ENCODE measurements at places on chromosomes 7 and 10.

DNA sequence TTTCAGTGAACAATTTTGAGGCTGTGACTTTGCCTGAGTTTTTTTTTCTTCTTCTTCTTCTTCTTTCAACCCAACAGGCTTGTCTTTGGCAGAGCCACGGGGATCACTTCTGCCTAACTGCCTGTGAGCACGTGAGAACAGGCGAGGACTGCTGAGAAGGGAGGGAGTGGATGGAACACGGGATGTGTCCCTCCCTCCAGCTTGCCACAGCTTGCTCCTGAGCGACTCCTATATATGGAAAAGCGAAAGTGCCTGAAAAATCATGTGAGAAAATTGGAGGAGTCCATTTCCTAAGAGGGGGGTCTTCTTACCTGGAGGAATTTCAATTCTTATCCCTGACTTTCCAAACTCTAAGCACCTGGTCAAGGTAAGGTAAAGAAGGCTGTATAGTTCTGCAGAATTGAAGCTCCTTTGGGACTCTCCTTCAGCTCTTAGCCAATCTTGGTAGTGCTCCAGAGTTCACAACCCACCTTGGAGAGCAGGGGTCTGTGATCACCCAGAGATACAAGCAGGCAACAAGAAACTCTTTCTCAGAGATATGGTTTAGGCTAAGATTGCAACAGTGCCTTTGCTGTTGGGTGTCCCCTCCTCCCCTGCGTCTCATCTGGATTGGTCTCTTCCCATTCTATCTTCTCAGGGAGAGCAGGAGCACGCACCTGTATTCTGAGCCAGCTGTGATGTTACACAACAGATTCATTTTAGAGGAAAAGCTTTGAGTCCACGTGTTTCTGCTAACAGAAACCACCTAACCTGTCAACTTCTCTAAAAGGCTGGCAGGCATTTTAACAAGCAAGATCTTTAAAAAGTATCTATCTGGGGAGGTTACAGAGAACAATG, at the start of gene MAT1A:
Gene MAT1A, minus strand, starts transcription at position 208 of the 837 bp plus-strand sequence. CDS start 235 bp downstream, outside the sequence.
- no peak for DNase-seq

- DNase-seq: no peak
Measured at GRCh38 chr10:121577568-121577967, 20.7 kb downstream of the FGFR2 start.

- no peak for DNase-seq
Measured at GRCh38 chr7:116551692-116552091, 26.9 kb downstream of the CAV1 start.

DNA sequence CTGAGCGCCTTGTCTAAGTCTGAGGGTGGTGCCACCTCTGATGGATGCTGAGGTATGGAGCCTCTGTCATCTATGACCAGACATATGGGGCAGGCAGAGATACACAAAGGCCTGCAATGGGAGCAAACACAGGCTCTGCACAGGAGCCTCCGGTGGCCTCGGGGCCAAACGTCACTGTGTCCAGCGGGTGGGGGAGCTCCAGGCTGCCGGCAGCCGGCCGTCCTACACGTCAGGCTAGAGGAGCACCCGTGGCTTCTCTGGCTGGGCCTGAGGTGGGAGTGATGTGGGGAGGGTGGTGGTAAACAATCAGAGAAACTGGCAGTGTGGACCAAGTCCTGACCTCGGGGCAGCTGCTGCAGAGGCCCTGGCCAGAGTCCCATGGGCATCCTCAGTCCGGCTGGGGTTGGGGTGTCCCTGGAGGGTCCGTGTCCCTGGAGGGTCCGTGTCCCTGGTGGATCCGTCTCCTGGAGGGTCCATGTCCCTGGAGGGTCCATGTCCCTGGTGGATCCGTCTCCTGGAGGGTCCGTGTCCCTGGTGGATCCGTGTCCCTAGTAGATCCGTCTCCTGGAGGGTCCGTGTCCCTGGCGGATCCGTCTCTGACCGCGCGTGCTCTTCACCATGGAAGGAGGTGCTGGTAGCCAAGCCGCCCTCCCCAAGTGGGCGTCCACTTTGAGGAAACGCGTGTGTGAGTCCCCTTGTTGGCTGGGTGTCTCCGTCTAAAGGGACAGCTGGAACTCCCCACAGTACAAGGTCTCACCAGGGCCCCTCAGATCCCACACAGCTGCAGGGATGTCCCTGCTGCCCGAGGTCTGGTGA, 24.2 kb upstream of the FAM20C start:
- no peak for DNase-seq

DNA sequence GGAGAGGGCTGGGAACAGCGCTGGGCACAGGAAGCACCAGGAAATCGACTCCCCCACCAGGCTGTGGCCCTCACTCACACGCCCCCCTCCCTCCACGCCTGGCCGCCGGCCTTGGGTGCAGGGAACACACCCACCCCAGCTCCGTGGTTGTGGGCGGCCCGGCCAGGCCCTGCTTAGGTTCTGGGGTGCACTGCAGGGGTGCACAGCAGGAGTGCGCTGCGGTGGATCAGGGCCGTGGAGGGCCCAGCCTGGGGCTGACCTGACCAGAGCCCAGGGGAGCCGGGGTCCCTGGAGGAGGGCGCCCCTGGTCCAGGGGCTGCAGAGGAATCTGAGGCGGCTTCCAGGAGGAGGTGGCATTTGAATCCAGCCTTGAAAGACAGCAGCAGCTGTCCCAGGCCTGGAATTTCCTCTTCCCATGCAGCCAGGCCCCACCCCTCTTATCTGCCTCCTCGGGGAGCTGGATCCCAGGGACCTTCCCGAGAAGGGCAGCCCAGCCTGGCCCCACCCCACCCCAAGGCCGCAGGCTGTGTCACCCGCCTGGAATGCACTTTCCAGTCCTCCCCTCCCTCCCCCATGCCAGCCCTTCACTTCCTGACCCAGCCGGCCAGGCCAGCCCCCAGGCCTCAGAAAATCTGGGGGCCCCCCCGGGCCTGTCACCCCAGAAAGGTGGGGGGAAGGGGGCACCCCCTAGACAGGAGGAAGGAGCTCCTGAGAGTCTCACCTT, 18.4 kb upstream of the PDGFA start:
- no peak for DNase-seq

GRCh38 chr7:46859963-46860475, 721.9 kb downstream of the TNS3 start:
- DNase-seq: no peak

GRCh38 chr10:133473270-133473669, 19.5 kb downstream of the SCART1 start:
- no peak for DNase-seq

DNA sequence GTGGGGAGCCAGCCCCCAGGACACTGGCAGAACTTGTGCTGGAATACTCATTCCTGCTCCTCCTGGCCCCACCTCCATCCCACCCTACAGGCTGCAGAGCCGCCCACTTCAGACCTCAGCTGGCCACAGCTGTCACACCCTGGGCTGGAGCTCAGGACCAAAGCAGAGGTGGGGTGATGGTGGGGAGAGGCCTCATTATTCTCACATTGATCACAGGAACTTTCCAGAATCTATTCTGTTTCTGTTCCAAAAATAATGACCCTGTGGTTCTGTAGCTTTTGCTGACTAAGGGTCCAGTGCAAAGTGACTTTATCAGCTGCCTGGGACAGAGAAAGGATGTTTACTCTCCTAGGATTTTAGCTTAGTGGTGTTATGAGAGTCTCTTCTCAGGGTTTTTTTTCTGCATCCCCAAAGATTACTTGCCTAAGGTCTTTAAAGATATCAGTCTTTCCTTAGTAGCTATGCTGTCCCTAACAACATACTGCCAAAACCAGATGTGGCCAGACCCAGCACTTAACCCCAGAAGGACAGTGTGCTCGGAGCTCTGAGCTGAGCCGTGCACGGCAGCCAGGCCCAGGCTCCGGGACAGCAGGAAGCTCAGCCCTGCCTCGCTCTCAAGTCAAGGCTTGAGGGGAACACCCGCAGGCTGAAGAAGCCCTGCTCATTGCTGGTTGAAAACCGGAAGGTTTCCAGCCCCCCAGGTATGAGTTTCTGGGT, 223.3 kb downstream of the MLLT10 start:
- DNase-seq: no peak

DNA sequence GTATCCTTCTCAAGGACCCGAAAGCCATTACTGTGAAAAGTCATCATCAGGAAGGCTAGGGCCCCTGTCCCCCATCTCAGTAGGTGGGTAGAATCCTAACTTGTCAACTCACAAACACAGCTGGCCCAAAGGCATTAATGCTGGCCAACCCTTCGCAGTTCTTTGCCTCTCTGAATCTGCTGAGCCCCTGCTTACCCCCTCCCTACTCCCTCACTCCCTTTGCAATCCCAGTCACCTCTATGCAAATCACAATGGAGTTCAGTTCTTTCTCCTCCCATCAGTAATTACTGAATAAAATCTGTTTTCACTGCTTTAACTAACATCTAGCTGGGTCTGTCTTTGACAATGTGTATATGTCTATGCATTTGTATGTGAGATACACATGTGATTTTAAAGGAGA, 38.1 kb upstream of the AOAH start:
- no peak for DNase-seq

- DNase-seq: no peak
Measured at GRCh38 chr10:69863580-69863979, 61.9 kb downstream of the COL13A1 start.

DNA sequence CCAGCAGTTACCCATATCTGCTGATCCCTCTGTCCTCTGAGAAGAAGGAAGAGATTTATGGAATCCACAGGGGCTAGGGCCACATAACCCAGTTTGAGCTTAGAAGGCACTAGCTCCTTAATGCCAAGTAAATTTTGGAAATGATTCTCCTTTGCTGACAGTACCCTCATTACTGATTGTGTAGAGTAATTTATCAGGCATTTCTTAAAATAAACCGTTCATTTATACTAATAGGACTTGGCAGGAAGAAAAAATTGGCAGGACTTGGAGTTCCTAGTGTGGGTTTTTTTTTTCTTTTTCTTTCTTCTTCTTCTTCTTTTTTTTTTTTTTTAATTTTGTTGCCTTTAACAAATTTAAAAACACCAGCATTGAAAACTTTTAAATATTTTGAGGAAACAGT, 645.7 kb downstream of the SUGCT start:
- DNase-seq: no peak

DNA sequence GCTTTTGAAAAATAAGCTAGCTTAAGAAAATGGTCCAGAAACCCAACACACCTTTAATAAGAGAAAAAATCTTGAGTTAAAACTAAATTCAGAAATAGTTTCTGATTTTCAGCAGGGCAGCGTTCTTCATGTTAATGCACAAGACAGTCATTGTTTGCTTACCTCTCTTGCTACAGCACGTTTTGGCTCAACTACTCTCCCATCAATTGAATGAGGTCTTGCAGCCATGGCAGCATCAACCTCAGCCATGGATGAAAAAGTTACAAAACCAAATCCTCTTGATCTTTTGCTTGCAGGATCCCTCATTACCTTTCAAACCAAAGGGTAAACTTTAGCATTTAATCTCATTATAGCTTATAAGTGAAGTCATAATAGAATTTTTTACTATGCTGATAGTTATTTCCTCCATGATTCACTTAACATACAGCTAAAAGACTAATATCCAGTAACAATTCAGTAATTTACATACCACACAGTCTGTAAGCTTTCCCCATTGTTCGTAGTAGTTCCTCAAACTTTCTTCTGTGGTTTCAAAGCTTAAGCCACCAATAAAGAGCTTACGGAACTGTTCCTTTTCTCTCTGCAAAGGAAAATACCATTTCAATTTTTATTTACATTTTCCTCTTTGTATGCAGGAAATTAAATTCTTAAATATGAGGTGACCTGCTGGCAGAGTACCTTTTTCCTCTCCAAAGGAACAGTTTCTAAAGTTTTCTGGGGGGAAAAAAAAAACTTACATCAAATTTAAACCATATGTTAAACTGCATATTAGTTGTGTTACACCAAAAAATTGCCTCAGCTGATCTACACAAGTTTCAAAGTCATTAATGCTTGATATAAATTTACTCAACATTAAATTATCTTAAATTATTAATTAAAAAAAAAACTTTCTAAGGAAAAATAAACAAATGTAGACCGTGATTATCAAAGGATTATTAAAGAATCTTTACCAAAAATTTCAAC, 3.1 kb downstream of the HNRNPA2B1 start:
- DNase-seq: no peak

- no peak for DNase-seq
Measured at GRCh38 chr7:30206942-30207341, 72.2 kb downstream of the MTURN start.

GRCh38 chr10:113022265-113022664, 72.2 kb downstream of the TCF7L2 start:
- DNase-seq: no peak

DNA sequence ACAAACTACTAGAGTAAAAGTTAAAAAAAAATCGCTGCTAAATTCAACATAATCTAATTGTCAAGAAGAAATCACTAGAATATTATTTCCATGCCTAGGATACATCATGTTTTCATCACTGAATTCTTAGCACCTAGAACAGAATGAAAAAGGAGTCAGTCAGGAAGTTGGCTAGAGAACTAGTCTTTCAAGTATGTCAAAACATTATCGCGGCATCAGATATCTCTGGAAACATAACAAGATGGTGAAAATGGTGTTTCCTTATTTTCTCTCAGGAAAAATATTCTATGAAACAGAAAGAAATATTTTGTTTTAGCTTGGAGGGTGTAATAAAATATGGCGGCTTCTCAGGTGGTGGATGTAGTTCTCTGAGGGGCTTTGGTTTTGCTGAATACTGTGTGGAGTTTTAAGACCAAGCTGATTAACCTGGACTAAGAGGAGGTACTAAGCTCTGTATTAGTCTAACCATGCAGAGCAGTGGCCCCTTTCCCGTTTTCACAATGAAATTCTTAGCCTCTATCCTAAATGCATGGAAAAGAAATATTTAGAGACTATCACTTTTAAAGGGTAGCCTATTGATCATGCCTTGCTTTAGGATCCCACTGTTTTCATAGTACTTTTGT, 205.6 kb downstream of the MDFIC start:
- DNase-seq: no peak

DNA sequence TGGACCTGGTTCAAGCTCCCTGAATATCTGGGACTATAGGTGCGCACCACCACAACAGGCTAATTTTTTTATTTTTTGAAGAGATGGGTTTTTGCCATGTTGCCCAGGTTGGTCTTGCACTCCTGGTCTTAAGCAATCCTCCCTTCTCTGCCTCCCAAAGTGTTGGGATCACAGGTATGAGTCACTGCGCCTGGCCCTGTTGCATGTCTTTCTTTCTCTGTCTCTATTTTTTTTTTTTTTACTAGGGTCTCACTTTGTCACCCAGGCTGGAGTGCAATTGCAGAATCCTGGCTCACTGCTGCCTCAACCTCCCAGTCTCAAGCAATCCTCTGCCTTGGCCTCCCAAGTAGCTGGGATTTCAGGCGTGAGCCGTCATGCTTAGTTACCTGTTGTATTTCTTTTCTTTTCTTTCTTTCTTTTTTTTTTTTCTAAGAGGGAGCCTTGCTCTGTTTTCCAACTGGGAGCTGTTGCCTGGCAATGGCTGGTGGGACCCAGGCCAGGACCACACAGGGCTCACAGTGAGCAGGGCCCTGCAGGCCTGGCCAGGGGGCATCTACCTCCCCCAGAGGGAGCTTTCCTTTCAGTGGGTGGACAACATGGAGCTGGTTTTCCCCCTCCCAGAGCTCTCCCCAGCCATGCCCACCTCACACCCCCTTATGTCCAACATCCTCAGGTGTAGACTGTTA, 6.0 kb downstream of the MYL7 start:
- DNase-seq: no peak

DNA sequence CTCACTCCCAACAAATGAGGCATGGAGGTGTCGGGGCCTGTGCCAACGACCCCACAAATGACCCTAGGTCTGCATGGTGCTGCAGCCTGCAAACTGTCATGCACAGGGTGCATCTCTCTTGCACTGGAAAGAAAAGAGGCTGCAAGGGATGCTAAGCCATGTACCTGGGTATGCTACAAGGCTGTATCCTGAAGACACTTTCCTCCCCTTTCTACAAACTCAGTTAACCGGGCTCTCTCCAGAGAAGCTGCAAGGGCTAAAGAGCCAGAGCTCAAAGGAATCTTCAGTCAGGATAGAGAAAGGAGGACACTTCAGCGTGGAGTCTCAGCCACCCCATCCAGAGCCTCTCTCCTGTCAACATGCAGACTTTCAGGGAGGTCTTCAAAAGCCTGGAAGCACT, 449.0 kb downstream of the GRID1 start:
- no peak for DNase-seq
